ENCODE measurements at places on chromosomes 1 and 21.

- DNase-seq, result no peak
These were observed 41.5 kb downstream of the GALNT2 start for GRCh38 chr1:230108580-230108979.

DNA sequence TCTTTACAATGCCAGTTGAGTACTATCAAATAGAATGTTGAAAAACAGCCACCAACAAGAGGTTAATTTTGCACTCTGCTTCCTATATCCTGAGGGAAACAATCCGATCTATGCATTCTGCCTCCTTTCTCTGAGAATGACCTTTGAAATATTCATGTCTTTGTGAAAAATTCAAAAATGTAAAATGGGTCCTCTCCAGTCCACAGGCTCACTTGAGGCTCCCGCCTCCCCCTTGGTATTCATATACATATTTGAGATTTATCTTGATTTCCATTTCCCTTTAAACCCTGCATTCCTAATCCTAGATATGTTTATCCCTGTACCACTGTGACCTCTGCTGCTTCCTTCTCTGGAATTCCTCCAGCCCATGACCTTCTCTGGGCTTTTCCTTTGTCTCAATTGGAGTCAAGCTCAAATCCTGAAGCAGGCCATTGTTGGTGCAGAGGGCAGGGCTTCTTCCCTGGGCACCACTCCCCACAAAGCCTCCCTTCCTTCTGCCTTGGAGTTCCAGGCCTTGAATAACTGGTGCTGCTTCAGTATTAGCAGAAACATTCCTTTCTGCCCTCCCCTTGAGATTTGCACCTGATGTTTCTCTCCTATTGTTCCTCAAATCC lies 296.8 kb downstream of the PBX1 start:
- no peak for DNase-seq

- no peak for DNase-seq
These were observed 206.8 kb downstream of the PAPPA2 start for GRCh38 chr1:176669782-176670181.

DNA sequence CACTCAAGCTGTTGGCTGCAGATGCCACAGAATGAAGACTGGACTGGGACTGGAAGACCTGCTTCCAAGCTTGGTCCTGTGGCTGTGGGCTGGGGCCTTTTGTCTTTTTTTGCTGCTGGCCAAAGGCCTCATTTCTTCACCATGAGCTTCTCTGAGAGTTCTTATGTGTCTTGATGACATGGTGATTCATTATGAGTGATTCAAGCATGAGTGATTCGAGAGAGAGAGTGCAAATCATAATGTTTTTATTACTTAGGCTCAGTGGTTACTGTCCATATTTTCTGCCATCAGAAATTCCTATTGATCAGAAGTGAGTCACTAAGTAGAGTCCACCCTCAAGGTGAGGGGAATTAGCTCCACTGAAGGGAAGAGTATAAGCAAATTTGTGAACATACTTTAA lies 94.0 kb downstream of the PCP4 start:
- no peak for DNase-seq

- no peak for DNase-seq
These were observed 6.9 kb upstream of the GPATCH4 start for GRCh38 chr1:156608036-156608674.

GRCh38 chr1:85734931-85735330 lies 26.7 kb upstream of the ZNHIT6 start:
- no peak for DNase-seq

DNA sequence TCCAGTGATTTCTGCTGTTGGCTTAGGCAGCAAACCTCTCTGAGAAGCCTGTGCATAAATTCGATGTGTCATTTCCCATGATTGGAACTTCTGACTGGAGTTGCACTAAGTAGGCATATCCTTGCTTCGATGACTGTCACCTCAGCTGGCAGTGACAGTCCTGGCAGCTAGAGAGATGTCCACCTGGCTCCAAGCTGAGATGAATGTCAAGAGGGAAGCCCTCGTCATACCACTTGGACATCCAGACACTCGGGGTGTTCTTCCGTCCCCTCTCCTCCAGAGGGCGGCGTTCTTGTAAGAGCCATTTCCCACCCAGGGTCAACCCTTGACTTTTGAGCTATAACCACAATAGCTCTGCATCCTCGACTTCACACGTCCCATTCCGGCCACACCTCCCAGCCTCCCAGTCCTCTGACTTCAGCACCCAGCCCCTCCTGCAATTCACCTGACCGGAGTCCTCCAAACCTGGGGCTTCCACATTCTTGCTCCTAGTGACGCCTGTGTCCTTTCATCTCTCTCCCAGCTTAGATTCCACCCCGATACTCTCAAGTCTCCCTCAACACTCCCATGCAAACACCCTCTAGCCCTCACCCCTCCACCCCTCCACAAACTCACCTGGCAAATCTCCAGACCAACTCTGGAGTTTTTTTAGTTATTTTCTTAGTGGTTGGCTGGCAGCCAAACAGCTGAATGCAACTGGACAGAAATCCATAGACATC lies 17.3 kb downstream of the CA6 start:
- DNase-seq, result no peak

- DNase-seq, result no peak
These were observed 59.1 kb downstream of the RALGPS2 start for GRCh38 chr1:178784131-178784536.

DNA sequence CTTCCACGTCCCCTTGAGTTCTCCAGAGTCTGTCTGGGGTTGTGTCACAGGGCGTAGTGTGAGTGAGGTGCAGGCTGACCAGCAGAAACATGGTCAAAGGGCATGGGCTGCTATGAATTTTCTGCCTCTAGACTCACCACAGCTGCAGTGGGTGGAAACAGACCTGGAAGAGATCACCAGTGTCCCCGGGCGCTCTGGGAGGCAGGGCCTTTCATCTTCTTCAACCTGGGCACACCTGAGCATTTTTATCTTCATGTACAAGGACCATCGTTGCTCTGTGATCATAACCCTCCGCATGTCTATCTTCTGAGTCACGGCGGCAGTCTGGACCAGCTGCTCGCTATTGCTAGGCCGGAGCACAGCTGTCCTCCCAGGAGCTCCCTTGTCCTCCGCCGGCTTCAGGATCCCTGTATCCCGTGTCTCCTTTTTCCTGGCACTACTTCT lies 29.6 kb downstream of the DEGS1 start:
- DNase-seq, result no peak

DNA sequence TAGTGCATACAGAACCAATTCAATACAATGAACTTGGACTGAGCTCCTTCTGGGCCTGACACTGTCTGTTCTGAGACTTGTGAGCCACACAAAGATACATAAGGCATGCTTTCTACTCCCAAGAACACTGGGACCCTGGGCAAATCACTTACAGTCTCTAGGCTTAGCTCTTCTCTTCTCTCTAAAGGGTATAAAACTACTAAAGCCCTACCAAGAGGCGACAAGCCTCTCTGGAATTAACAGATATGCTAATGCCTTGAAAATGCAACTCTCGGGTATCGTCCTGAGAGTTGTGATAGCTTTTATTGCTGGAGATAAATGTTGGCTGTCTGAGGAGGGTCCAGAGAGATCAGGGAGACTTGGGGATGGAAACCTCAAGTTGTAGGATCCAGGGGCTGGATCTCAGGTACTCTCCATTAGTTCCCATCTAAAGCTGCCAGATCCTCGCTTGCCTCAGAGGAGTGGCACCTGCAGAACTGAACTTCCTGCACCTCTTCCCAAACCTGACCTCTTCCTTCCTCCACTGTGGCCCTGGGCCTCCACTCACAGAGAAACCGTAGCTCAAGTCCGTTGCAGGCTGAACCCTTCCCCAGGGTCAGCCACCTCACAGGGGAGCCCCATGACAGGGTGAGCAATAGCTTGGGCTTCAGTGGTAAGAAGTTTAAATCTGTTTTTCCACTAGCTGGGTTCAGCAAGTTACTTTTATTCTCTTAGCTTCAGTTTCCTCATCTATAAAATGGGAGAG lies 11.5 kb upstream of the CFAP45 start:
- no peak for DNase-seq

- no peak for DNase-seq
These were observed 21.7 kb downstream of the KCNK2 start for GRCh38 chr1:215104283-215104682.

- DNase-seq, result no peak
These were observed 15.8 kb downstream of the OLFM3 start for GRCh38 chr1:101980974-101981373.

- no peak for DNase-seq
These were observed 87.5 kb upstream of the KIF26B start for GRCh38 chr1:245067257-245067656.

DNA sequence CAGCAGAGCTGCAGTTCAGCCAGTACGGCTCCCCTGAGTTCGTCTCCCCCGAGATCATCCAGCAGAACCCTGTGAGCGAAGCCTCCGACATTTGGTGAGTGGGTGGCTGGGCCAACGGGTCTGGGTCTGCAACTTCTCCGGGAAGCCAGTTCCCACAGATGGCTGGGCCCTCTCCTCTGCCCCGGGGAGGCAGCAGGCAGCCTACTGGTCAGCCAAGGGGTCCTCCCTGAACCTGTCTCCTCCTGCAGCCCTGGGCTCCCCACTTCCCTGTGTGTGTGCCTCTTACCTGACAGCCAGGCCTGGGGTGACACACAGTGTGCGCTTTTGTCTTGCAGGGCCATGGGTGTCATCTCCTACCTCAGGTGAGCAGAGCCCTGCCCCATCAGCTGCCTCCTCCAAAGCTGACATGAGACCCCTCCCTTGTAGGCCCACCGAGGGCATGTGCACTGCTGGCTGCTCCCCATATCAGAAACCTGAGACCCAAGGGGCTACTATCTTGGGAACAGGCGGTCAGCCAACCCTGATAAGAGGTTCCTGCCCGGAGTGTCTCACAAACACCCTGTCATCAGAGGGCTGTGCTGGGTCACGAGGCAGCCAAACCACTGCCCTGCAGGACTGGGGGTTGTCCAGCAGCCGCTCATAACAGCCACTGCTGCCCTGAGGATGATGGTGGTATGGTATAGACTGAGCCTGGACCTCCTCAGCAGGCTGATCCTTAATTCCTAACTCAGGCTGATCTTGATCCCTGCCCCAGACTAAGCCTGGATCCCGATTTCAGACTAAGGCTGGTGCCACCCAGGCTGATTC lies 37.6 kb downstream of the TRIM11 start:
- no peak for DNase-seq

DNA sequence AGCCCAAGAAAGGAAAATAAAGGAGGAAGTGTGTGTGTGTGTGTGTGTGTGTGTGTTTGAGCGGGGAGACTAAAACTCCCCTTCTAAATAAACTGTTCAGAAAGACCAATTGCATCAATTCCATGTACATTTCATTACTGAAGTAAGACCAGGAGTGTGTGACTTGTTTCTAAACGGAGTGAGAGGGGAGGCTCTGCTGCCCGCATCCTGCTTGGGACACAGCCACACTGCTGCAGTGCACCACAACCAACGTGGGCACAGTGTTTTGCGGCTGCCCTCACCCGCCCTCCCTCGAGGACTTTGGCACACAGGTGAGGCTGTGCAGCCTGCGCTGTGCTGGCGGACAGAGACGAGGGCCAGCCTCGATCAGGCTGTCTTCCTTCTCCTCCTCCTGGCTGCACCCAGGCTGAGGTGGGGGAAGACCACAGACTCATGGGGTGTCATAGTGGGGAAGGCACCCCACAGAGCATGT lies 31.0 kb upstream of the H6PD start:
- no peak for DNase-seq

- no peak for DNase-seq
These were observed 45.3 kb downstream of the LRIG2 start for GRCh38 chr1:113118266-113118665.

GRCh38 chr1:21647431-21648351 lies 21.5 kb downstream of the RAP1GAP start:
- no peak for DNase-seq

DNA sequence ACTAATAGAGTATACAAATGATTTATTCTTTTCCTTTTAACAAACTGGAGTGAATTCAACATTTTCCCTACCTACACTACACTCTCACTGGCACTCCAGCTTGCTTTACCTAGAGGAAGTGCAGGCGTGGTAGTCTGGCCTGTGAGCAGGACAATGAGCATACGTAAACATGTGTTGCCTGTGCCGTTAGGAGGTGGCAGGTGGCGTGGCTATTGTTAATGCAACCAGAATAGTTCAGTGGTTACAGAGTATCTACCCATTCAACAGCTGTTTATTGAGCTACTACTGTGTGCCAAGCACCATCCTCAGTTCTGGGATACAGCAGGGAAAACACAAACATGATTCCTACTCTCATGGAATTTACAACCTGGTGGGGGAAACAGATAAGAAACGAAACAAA lies 299.7 kb upstream of the KAZN start:
- no peak for DNase-seq

- no peak for DNase-seq
These were observed 6.2 kb upstream of the KIF1B start for GRCh38 chr1:10204003-10204642.

DNA sequence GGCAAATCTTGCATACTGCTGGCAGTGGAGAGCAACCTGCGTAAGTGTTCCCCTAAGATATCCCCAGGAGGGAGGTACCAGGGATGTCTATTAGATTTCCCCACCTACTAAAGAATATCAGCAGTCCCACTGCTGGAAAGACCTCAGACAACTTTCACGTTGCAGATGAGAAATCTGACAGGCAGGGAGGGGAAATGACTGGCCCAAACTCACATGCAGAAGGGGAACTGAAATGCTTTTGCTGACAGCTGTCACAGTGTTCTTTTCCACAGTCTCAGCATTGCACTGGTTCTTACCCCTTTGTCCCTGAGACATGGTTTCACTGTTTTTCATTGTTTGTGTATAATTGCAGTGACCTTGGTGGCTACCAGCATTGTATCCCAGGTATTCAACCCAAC lies 84.8 kb upstream of the ATP1A1 start:
- no peak for DNase-seq

DNA sequence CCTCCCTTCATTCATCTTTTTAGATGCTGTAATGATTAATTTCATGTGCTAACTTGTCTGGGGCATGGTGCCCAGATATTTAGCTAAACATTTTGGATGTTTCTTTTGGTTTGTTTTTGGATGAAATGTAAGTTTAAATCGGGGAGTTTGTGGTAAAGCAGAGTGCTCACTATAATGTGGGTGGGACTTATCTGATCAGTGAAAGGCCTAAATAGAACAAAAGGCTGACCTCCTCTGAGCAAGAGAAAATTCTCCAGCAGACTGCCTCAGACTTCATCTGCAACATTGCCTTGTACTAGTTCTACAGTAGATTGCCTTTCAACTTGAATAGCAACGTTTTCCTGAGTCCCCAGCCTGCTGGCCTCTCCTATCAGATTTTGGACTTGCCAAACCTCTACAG lies 183.6 kb downstream of the S1PR1 start:
- no peak for DNase-seq

DNA sequence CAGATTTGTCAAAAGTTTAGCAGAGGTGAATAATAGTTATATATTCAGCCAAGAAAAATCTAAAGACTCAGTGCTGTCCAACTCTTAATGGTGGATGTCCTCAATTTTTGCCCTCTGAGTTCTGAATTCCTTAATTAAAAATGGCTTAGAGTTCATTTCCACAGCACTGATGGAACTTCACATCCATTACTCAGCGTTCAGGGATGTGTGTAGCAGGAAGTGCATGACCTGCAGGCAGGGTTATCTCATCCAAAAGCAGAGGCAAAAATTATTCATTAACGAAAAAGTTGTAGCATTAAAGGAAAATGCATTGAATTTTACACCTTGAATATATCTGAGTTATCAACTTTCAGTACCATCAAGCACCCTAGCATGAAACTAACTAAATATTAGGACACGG lies 96.7 kb downstream of the ZP4 start:
- no peak for DNase-seq
